ENCODE measurements at places on chromosomes 11 and 22.

GRCh38 chr11:27720277-27720830 lies 20.1 kb upstream of the BDNF start:
- no peak for DNase-seq

DNA sequence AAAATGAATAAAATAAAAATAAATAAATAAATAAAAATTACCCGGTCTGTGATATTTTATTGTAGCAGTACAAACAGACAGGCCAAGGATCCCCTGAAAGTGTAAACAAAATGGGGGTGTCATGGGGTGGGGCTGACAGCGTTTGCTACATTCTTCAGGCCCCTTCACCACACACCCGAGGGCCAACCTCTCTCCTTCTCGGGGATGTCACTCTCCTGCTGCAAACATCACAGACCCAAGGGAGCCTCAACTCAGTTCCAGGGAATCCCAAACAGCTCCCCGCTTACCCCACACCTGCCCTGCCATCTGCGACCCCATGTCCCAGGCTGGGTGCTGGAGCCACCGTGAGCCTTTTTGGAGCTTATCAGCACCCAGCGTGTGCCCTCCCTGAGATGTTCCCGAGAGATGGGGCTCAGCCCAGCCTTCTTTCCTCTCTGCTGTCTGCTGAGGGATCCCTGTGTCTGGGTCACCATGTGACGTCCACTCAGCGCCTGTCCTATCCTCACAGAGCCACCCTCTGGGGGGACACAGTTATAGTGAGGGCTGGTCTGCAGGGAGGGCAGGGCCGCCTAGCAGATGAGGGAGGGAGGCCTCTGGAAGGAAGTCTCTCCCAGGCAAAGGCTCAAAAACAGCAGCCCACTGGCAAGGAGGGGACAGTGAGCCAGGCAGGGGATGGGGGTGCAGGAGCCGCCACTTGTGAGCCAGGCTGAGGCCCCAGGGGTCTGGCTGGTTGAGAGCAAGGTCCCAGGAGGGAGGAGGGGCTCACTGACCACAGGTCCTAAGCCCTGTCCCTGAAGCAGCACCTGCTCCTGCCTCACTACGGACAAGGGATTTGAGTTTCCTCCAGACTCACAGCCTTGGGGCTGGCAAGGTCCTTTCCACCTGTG lies 1041.6 kb downstream of the BRD1 start:
- DNase-seq, result no peak

GRCh38 chr22:40685406-40685805 lies 6.1 kb downstream of the MCHR1 start:
- no peak for DNase-seq

DNA sequence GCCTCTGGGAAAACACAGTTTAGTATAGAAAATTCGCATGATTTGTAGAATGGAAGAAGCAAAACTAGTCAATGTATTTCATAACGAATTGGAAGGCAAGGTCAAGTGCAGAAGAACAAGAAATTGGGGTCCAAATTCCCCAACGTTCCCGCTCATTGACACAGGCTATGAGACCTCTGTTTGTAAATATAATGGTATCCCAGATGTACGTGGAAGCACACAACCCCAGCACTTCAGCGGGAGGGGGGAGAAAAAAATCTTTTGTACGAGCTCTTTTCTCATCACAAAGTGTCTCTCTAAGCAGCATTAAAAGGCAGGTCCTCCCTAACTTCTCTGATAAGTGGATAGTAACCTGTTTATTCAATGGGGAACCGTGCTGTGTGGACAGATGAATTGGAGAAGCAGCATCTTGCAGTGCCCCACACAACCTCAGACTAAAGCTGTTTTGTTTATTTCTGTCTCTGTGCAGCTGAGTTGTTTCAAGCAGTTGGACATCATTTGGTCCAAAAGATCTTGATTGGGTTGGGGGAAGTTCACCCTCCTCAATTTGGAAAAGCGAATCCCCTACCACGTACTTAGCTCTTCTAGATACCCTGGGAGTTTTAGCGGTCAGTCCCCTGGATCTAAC lies 1.1 kb upstream of the GAB2 start:
- DNase-seq, result peak; percentile 12

DNA sequence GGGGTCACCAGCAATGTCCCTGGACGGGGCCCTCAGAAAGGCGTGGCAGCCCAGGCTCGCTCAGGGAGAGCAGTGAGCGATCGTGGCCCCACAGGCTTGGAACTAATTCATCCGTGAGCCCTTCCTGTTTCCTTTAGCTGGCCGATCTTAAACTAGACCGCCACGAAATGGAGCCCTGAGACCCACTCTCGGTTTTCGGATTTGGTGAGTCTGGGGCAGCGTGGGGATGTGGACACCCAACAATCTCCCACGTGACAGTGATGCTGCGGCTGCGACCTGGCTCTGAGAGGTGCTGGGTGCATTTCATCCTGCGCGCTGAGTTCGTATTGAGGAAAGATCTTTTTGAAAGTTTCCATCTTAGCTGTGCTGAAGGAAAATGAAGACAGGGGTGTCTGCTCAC lies 501.3 kb upstream of the B3GAT1 start:
- no peak for DNase-seq

GRCh38 chr11:13999704-14000103 lies 37.2 kb downstream of the SPON1 start:
- no peak for DNase-seq

GRCh38 chr11:22346282-22346681 lies 8.1 kb downstream of the SLC17A6 start:
- DNase-seq, result no peak

GRCh38 chr11:31687861-31688260 lies 123.3 kb downstream of the PAX6 start:
- no peak for DNase-seq

DNA sequence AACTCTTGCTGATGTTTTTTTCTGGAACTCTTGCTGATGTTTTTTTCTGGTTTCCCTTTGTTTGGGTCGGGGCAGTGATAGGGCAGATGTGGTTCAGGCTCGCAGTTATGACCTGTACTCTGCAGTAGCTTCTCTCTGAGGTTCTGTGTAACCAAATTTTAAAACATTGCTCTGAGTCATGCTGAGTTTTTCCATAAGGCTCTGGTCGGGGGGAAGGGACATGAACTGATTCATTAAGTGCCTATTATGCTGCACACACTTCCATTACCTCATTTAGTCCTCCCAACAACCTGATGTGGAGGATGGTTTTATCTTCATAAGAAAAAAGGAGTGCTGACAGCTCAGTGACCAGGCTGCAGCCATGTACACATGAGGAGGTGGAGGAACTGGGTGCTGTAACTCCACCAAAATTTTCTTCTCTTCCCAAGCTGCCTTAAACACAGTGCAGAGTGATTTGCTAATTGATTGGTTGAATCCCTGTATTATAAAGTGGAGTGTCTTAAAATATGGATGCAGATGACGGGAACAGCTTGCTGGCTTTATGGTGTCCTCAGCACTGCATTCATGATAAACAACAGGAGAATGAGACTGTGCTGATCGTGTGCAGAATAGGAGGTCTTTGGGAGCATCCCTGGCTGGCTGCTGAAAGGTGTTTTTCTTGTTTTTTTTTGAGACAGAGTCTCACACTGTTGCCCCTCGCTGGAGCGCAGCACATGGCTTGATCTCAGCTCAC lies 19.1 kb downstream of the TNRC6B start:
- DNase-seq, result no peak

DNA sequence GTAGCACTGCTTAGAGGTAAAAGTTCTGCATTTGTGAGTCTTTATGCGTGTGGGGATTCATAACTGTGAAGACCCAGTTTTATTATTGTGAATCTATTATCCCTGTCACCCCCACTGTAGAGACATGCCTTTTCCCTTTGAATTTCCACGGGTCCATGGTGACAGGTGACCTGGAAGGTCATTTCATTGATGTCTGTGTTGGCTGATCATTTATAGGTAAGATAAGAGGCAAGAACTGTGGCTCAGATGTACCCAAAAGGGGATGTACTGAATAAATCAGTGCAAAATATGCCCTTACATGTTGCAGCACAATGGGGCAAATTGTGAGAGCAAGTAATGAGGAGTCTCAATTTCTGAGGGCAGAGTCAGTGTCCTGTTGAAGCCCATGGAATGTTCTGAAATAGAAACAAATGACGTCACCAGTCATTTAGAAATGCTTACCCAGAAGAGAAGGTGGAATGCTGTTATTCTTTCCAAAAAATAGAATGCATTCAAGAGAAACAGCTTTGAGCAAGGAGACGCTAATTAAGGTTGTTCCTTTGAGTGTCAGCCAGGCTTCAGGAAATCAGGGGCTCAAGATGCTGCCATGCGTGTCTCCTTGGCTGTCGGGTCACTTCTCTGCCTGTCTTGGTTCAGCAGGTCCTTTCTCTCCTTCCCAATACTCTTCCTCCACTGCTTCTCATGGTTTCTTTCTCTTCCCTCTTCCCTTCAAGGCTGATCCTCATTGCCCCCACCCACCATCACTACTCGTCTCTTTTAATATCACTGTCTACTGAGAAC lies 118.7 kb upstream of the E2F8 start:
- DNase-seq, result no peak

- DNase-seq, result no peak
Observed at GRCh38 chr11:88521799-88522201, 184.3 kb upstream of the CTSC start.
